NCI-H460 (cell line): ENCODE measurements at places on chromosomes 4 and X. TPM values are rescaled to one million over a fixed set of nuclear protein-coding genes. Genes with fewer than 3 reads are reported as not detected.

TMEM33 gene
- 134 and 143 TPM in 2 replicates for total RNA-seq

PDZD4 gene
- 1.1 and 1.4 TPM in 2 replicates for total RNA-seq

BMP2K gene
- 15.2 and 18.1 TPM in 2 replicates for total RNA-seq

BEND2 gene
- not detected in 2 replicates for total RNA-seq

GAGE13 gene
- total RNA-seq: not detected in 2 replicates
